ENCODE measurements at places on chromosomes 1 and 21. TPM values are rescaled to one million over a fixed set of nuclear protein-coding genes. Genes with fewer than 3 reads are reported as not detected.

CCDC181 gene
- total RNA-seq, result not detected

AUNIP gene
- total RNA-seq, result 11.0 TPM

FCRLA gene
- not detected for total RNA-seq

TAF13 gene
- total RNA-seq, result 23.2 TPM

CD84 gene
- total RNA-seq, result not detected

- DNase-seq, result no peak
- H3K27ac ChIP-seq, result no peak overlapping the region
- no peaks in the 10 kb centered on the region for H3K27me3 ChIP-seq
- no peaks in the 10 kb centered on the region for H3K4me1 ChIP-seq
- no peaks in the 10 kb centered on the region for H3K36me3 ChIP-seq
Observed at GRCh38 chr21:45830720-45831366, 150.7 kb upstream of the COL6A1 start.

GRCh38 chr1:112992780-112993179 is 36.8 kb upstream of the SLC16A1 start:
- no peak overlapping the region for H3K27ac ChIP-seq
- no peaks in the 10 kb centered on the region for H3K27me3 ChIP-seq
- no peak overlapping the region for H3K4me3 ChIP-seq
- no peaks in the 10 kb centered on the region for H3K36me3 ChIP-seq
- no peaks in the 10 kb centered on the region for H3K4me1 ChIP-seq
- no peak for DNase-seq

DNA sequence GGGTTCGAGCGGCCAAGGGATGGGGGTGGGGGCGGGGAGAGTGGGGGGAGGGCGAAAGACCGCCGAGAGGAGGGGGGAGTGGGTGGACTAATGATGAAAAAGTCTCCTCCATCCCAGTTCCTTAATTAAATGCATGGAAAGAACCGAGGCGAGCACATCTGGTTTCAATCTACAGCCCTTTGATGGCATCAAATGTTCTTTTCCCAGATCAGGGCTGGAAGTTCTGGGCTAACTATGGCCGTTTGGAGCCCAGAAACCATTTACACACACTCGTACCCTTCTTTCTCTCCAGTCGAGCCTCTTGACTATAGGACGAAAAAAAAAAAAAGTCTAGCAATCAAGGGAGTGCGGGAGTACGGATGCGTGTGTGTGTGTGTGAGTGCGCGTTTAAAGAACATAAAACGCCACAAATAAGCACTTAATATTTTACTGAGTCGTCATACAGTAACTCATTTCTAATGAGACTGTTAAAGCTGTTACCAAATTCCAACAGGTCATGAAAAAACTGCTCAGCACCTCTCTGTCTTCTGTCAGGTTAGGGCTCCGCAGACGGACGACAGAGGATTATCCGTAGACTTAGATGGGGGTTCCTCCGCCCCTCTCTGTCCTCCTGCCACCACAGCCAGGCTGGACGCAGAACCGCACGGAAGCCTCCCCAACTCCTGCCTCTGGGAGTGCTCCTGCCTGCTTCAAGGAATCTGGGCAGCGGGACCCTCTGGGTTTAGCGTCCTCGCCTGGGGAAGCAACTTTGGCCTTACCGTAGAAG is 2.1 kb upstream of the PRRX1 start:
- no peak overlapping the region for H3K27ac ChIP-seq
- no peak for DNase-seq
- H3K36me3 ChIP-seq, result no peaks in the 10 kb centered on the region
- H3K4me1 ChIP-seq, result no peaks in the 10 kb centered on the region
- H3K27me3 ChIP-seq, result peaks cover 8% of the 10 kb centered on the region

- no peak overlapping the region for H3K27ac ChIP-seq
- DNase-seq, result no peak
- H3K27me3 ChIP-seq, result no peaks in the 10 kb centered on the region
- H3K36me3 ChIP-seq, result no peaks in the 10 kb centered on the region
- no peaks in the 10 kb centered on the region for H3K4me1 ChIP-seq
- H3K4me3 ChIP-seq, result no peak overlapping the region
Observed at GRCh38 chr1:70840260-70840953, 207.2 kb downstream of the PTGER3 start.

GRCh38 chr1:51268634-51269033 is 32.6 kb downstream of the RNF11 start:
- H3K27ac ChIP-seq, result no peak overlapping the region
- no peak overlapping the region for H3K4me3 ChIP-seq
- H3K36me3 ChIP-seq, result peaks cover 12% of the 10 kb centered on the region

- H3K4me3 ChIP-seq, result no peak overlapping the region
- peaks cover 14% of the 10 kb centered on the region for H3K4me1 ChIP-seq
Observed at GRCh38 chr1:44390277-44390676, 14.8 kb upstream of the RNF220 start.

- H3K27ac ChIP-seq, result no peak overlapping the region
- no peak overlapping the region for H3K4me3 ChIP-seq
- no peaks in the 10 kb centered on the region for H3K36me3 ChIP-seq
- no peak for DNase-seq
Observed at GRCh38 chr1:231070758-231071444, 30.8 kb upstream of the FAM89A start.

GRCh38 chr1:62433861-62434617 is 2.8 kb upstream of the USP1 start:
- H3K36me3 ChIP-seq, result no peaks in the 10 kb centered on the region
- H3K4me1 ChIP-seq, result peaks cover 13% of the 10 kb centered on the region
- H3K27me3 ChIP-seq, result no peaks in the 10 kb centered on the region
- H3K4me3 ChIP-seq, result no peak overlapping the region
- DNase-seq, result no peak
- no peak overlapping the region for H3K27ac ChIP-seq
